Activated CD4-positive, alpha-beta T cell treated with anti-CD3 and anti-CD28 coated beads, Interleukin-2, amount 10 ng/mL, durations not matched to agents 24 days and 14 days (primary cell): ENCODE measurements at places on chromosomes 11 and 22.

GRCh38 chr11:1049071-1049405 lies 12.5 kb upstream of the MUC6 start:
- DNase-seq, result no peak
- H3K4me1 ChIP-seq, result peaks cover 2% of the 10 kb centered on the region
- H3K4me3 ChIP-seq, result no peak overlapping the region
- H3K27ac ChIP-seq, result no peak overlapping the region
- no peaks in the 10 kb centered on the region for H3K36me3 ChIP-seq

GRCh38 chr11:123209591-123209990 lies 14.5 kb upstream of the CLMP start:
- no peaks in the 10 kb centered on the region for H3K4me1 ChIP-seq
- no peak overlapping the region for H3K27ac ChIP-seq
- H3K4me3 ChIP-seq, result no peak overlapping the region
- H3K27me3 ChIP-seq, result peaks cover 56% of the 10 kb centered on the region
- no peak for DNase-seq
- no peaks in the 10 kb centered on the region for H3K36me3 ChIP-seq

DNA sequence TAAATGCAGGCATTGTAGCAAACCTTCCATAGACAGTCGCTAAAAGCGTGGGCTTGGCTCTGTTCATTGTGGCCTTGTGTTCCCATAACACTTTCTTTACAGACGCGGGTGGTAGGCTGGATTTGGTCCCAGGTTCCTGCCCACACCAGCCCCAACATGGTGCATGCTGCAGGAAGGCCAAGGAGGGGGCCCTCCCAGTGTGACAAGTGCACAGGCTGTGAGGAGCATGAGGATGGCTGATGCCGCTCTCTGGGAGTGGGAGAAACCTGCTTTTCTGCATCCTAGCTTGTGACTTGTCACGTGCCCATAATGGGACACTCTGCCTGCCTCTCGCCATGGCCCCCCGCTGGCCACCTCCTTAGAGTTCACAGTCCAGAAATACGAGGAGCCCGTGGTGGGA lies 161.8 kb upstream of the B3GAT1 start:
- DNase-seq, result no peak
- no peak overlapping the region for H3K4me3 ChIP-seq
- H3K4me1 ChIP-seq, result no peaks in the 10 kb centered on the region
- no peaks in the 10 kb centered on the region for H3K36me3 ChIP-seq
- H3K27ac ChIP-seq, result no peak overlapping the region

- peaks cover 13% of the 10 kb centered on the region for H3K4me1 ChIP-seq
- H3K4me3 ChIP-seq, result no peak overlapping the region
- H3K27ac ChIP-seq, result no peak overlapping the region
- no peak for DNase-seq
- peaks cover 44% of the 10 kb centered on the region for H3K27me3 ChIP-seq
Measured at GRCh38 chr11:72238492-72239312, 5.3 kb downstream of the PHOX2A start.

DNA sequence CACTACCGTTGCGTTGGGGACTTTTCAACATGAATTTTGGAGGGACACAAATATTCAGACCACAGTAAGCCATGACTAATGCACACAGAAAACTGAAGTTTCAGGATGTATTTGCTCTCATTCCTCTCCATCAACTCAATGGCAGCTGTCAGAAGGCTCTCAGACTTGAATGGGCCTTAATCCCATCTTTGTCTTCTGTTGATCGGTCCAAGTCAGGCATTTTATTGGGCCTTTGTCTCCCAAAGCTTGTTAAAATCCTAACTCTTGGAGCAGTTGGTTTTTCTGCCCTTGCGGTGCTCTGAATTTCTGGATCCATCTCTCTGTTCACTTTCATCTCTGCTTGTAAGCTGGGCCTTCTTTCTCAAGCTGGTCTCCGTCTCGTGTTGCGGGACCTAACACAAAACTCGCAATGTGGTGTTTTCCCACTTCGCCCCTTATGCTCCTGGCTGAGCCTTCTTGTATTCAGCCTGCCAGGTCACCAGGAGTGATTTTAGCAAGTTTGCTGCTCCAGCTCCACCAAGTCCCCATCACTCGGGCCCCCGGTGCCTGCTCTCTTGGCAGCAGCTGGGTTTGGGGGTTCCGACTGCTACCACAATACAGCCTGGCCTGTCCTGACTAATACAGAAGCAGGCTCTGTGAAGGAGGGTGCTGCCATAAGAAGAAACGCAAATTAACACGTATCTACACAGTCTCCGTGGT lies 27.0 kb downstream of the TSPAN32 start:
- H3K36me3 ChIP-seq, result peaks cover 3% of the 10 kb centered on the region
- H3K4me3 ChIP-seq, result no peak overlapping the region

GRCh38 chr22:28034760-28035401 lies 115.8 kb upstream of the PITPNB start:
- peaks cover 10% of the 10 kb centered on the region for H3K27me3 ChIP-seq
- no peaks in the 10 kb centered on the region for H3K36me3 ChIP-seq
- no peak for DNase-seq
- H3K27ac ChIP-seq, result no peak overlapping the region
- no peaks in the 10 kb centered on the region for H3K4me1 ChIP-seq

- DNase-seq, result peak; percentile 78
- H3K27ac ChIP-seq, result no peak overlapping the region
Measured at GRCh38 chr22:29313126-29313575, 2.3 kb downstream of the RASL10A start.

DNA sequence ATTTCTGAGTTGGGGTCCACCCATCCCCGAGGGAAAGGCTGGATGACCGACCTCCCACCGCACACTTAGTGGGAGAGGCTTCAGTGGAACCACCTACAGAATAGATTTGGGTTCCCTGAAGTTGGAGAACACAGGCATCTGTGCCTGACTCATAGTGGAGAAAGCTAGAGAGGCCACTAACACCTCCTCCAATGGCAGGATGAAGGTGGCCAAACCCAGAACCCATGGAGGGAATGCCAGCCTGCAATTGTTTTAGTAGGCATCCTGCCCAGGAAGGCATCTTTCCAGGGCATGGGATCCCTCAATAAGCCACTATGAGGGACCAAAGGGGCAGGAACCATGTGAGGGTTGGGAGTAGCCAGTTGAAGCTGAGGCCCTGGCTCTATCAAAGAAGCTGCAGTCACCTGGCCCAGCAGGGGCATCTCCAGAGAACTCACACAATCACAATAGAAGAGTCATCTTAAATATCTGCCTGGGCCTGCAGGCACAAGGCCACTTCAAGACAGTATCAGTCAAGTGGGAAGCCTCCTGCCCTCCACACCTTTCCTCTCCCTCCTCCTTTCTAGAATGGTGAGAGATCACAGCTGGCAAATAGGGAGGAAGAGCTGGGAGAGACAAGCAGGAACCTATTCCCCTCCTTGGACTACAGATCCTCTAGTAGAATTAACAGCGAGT lies 124.1 kb upstream of the CSNK2A3 start:
- H3K36me3 ChIP-seq, result no peaks in the 10 kb centered on the region
- no peak overlapping the region for H3K27ac ChIP-seq
- H3K4me1 ChIP-seq, result no peaks in the 10 kb centered on the region
- peaks cover 1% of the 10 kb centered on the region for H3K27me3 ChIP-seq
- no peak for DNase-seq
